ENCODE measurements at places on chromosomes 2 and 18.

DNA sequence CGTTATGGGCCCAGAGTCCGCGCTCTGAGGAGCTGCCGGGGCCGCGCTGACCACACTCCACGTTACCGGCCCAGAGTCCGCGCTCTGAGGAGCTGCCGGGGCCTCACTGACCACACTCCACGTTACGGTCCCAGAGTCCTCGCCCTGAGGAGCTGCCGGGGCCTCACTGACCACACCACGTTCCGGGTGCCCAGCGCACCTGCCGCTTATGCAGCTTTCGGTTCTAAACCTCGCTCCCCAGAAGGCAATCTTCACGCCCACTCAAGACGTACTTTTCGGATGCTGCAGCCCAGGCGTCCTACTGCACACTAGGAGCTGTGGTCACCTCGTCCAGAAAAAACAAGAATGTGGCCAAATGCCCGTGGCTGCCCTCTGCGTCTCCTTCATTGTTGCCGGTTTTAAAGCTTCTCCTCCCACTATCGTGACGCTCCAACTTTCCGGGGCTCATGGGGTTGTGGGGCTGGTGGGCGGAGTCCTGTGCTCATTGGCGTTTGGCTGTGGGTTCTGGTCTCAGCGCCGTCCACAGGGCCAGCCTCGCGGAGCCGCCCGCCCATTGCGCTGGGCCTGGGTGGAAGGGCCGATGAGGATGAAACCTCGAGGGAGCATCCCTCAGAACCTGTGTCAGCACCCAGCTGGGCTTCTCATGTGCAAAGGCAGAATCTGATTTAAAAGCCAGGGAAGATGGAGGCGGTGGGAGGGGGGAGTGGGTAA, 11.9 kb downstream of the KCNG2 start:
- DNase-seq = no peak

GRCh38 chr2:121398853-121399252, 113.9 kb upstream of the TFCP2L1 start:
- DNase-seq = no peak

DNA sequence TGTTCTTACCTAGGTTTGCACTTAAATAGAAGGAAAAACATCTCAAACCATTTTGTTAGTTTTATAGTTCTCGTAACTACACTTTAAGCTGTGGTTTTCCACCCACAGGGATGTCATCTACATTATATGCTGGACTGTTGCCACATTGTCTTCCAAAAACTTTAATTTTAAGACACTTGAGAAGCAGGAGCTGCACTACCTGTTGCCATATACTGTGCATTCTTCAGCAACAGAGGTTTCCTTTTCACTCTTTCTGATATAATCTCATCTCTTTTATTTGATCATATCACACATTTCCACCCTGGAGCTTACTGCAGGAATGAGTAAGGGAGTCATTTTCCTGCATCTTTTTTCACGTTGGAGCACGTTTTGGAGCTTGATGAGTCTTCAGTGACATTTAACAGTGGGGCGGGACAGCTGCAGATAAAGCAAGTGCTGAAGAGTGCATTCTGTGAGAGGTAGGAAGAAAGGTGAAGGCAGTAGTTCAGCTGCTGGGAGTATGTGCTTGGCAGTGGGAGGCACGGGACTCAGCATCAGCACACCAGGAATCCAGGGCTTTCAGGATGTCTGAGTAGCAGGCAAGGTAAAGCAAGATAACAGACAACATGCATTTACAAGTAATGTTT, 3.8 kb downstream of the LIMS1 start:
- DNase-seq = no peak

GRCh38 chr2:85132834-85133637, at the start of gene TCF7L1:
Gene TCF7L1 (plus strand): TSS chr2:85133392. CDS start chr2:85133685, 293 bp downstream.
- peak; percentile 22 for DNase-seq

DNA sequence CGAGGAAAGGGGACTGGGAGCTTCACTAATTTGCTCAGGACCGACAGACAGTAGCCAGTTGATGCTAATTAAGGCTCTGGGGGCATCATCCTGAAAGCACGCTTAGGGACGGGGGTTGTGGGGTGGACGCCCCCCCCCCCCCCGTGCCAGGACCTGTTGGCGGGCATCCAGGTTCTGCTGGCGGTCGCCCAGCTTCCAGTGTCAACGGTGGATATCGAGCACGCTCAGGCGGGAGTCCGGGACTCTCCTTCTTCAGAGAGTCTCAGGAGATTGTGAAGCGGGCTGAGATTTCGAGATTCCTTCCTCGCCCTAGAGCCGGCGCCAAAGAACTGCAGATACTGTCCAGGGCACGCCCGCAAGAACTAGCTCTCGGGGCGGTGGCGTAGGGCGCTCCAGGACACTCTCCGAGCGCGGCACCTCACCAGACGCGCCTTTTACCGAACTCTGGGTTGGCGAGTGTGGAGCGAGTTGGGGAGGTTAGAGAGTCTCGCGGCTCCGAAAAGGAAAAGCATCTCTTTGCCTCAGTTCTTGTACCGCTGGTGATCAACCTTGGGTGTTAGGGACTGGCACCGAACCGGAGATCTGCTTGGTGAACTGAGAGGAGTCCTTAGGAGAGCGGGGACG, 5.6 kb downstream of the RAX start:
- DNase-seq = no peak

DNA sequence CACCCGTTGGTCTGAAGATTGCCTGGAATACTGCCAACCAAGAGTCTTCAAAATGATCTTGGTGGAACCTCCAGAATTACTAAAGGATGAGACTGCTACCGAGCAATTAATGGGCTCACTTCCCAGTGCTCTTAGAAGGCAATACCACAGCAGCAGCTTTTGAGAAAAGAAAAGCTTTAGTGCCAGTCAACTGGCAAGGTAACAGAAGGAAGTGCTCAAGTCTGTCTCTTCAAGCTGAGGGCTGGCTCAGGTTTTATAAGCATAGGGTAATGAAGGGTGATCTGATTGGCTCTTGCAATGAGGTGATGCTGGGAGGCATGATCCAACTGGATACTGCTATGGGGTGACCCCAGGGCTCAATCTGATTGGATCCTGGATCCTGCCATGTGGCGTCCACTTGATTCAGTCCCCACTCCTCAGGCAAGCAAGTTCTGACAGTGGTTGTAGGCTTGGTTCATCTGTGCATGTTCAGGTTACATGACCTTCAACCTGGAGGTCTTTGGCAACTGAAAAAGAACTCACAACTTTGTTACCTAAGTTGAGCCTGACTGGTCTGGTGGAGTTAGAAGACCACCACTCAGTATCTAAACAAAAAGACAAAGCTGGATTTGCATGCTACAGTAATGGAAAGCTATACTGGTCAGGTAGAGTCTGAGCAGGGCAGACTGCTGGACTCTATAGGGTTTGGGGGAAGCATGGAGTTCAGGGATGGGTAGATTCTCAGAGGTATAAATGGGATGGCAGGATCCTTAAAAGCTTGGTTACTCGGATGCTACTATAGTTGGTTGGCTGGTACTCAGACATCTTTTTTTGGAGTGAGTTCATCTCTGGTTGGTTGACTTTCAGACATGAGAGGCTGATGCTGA, 14.0 kb upstream of the RIF1 start:
- DNase-seq = no peak

GRCh38 chr2:63613391-63613901, 24.7 kb downstream of the MDH1 start:
- no peak for DNase-seq

DNA sequence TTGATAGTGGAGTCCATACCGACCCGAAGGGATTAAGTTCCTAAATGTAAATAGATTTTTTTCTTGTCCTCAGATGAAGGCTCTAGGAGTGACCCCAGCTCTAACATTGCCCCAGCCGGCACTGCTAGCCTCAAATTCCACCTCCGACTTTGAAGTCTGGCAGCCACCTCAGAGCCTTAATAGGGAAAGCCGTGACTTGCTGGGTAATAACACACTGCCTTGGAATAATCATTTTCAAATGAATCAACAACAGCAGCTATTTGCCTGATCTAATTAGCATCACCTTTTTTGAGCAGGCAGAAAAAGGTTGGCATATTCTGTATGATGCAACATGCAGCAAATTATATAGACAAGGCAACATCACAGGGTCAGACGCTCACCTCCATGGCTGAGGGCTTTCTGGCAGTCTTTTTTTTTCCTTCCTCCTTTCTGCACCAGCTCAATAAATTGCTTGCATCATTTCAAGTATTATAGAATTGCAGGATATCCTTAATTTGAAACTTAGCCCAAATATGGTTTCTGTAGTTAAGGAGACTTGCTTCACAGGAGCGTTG, 276.5 kb upstream of the ATP5MC3 start:
- DNase-seq = no peak

GRCh38 chr2:196747400-196747799, 52.1 kb downstream of the GTF3C3 start:
- no peak for DNase-seq

DNA sequence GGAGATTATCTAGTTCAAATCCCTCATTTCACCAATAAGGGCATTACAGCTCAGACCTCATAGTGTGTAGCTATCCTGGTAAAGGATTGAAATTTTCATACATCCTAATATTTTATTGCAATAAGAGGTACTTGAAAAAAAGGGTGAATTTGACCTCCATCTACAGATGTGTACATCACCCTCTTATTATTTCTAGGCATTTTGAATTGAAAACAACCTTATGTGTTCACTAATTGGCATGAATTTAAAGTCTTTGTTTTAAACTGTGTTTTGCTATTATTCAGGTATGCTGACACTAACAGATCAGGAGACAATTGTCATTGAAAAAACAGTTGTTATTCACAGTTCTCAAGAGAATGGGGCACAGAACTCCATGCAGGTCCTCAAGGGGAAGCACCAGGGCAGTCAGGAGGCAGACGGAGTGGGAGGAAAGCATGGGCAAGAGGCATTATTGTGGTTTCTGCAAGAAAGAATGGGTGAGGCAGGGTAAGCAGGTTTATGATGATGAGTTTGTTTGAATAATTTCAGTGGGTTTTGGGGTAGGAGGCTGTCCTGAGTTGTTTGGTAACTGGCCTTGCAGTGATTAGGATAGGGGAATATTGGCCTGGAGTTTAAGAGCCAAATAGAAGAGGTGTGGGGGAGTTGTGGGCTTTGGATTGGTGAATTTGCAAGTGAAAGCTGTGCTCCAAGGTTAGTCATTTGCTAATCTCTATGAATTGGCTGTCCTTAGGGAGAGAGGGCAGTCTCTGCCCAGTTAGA, 194.6 kb downstream of the GPD2 start:
- no peak for DNase-seq

DNA sequence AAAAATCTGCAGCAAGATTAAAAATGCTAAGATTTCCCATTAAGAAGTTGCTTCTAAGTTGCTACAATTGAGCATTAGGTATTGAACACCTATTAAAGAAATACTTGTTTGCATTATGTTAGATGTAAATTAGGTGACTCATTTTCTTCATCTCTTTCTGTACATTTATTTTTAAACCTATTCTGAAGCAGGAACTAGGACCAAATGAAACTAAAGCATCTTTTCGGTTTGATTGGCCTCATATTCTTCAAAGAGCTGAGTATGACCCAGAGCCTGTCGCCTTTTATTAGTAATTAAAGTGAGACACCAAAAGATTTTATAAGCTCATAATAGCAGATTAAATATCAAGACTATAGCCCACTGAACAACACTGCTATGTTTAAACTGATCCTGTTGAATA, 83.4 kb upstream of the ZEB2 start:
- DNase-seq = no peak

DNA sequence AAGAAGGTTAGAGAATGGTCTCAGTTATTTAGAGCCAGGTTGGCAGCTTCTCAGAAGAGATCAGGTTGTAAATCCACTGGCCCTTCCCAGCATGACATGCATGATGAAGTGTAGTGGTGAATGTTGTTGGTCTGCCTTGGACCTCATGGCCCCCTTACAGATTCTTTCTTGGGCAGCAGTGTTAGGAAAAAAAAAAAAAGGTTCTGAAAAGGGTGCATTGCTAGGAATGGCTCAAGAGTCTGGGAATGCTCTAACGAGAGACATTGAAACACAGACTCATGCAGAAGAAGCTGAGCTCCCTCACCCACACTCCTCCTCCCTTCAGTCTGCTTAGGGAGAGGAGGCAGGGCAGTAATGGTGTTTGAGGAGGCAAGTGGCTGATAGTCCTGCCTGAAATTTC, 105.5 kb downstream of the POLE4 start:
- DNase-seq = no peak

DNA sequence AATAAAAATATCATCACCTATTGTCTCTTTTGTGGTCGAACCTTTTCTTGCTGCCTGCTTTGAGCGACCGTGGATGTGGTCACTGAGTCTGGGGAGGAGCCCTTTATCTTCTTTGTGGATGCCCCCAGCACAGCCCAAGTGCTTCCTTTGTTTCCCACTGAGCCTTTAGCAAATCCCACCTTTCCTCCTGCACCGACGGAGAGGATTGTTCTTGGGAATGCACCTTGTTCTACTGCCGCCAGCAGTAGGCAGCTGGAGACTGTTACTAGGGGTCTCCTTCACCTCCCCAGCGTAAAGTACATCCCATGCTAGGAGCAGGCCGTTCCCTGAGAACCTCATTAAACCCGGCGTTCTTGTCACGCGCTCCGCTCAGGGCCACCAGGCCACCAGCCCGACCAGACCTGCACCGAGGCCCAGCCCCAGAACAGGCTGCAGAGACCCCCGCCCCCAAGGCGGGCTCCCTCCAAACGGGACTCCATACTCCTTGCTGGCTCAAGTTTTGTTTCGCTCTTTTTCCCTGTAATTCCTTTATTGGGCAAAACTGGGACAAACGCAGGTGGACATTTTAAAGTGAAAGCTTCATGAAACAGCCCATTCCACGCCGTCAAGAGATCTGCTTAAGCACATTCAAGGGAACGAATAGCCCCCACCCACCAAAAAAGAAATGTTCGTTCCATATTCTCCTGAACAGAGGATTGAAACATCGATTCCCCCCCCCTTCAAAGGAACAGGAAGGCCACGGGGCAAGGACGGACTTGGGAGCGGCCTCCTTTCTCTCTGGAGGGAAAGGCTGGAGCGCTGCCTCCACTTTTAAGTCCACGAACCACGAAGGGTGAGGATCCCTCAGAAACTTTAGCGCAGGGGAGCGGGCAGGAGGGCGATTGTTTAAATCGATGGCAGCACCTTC, 1.1 kb upstream of the MAT2A start:
- peak; percentile 45 for DNase-seq

GRCh38 chr2:3738454-3738853, 35.1 kb downstream of the DCDC2C start:
- DNase-seq = no peak

GRCh38 chr2:169294001-169294675, 68.2 kb downstream of the LRP2 start:
- DNase-seq = no peak

GRCh38 chr2:237979331-237979730, 12.5 kb downstream of the UBE2F start:
- DNase-seq = no peak
